RCC 7860 (cell line): ENCODE measurements at places on chromosomes 11 and 22.

DNA sequence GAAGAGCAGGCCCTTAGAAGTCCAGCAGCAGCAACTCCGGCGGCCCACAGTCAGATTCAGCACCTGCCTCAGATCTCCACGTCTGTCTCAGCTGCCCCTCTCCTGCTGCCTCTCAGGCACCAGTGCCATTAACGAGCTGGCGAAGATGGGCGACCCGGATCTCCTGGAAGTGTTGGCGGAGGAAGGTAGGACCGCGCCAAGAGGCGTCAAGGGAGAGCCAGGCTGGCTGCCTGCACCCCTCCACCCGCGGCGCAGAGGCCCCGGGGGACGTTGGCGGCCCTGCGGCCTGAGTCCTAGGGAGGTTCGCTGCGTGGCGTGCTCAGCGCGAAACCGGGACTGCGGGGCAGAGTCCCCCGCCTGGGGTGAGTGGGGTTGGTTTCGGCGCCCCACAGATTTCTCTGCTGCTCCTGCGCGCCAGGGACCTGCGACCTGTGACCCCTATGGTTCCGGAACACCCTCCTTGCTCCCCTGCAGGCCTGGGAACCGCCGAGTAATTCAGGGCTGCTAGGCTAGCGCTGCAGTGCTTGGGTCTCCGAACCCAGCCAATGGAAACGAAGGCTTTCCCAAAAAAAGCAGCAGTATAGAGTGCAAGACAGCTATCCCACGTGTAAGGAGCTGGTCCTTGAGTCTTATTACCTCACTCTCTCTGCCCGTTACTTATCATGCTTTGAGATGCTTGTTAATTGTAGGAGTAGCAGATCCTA lies 615 bp downstream of the ANO5 start:
- DNase-seq, result no peak

- DNase-seq, result no peak
Observed at GRCh38 chr22:24483976-24484545, 11.1 kb upstream of the UPB1 start.

- no peak for DNase-seq
Observed at GRCh38 chr22:24333301-24333700, 62.7 kb downstream of the SPECC1L start.

- DNase-seq, result no peak
Observed at GRCh38 chr11:117626576-117626975, 170.4 kb downstream of the DSCAML1 start.

DNA sequence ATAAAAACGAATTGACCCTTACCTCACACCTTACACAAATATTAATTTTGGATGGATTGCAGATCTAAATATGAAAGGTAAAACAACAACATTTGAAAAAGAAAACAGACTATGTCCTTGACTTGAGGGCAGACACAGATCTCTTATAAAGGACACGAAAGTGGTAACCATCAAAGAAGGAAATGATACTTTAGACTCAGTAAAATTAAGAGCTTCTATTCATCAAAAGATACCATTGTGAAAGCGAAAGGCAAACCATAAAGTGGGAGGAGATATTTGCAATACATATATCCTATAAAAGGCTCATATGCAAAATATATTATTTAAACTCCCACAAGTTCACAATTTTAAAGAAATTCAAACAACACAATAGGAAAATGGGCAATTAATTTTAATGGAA lies 5.0 kb downstream of the HEPACAM start:
- no peak for DNase-seq

DNA sequence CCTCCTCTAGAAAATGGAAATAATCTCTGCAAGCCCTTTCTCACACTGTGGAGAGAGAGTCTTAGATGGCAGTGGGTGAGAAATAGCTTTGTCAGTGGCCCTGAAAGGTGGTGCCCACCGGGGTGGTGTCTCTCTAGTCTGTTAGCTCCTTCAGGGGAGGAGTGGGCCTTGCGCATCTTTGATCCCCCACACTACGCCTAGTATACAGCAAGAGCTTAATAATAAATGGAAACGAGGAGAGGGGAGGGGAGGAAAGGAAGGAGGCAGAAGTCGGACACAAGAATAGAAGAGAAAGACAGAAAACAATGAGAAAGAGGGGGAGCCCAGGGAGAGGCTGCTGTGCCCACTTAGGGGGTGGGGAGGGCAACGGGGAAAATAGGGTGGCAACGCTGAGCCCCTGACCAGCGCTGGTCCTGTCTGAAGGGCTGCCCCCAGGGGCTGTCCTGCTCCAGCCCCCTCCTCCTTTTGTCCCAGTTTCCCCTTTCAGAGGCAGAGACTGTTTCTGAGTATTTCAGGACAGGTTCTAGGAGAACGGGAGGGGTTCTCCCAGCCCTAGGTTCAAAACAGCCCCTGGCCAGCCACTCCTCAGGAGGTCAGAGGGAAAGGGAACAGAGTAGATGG lies 1.2 kb downstream of the ARRB1 start:
- no peak for DNase-seq

GRCh38 chr11:95485115-95485900 lies 254.3 kb upstream of the SESN3 start:
- DNase-seq, result no peak

DNA sequence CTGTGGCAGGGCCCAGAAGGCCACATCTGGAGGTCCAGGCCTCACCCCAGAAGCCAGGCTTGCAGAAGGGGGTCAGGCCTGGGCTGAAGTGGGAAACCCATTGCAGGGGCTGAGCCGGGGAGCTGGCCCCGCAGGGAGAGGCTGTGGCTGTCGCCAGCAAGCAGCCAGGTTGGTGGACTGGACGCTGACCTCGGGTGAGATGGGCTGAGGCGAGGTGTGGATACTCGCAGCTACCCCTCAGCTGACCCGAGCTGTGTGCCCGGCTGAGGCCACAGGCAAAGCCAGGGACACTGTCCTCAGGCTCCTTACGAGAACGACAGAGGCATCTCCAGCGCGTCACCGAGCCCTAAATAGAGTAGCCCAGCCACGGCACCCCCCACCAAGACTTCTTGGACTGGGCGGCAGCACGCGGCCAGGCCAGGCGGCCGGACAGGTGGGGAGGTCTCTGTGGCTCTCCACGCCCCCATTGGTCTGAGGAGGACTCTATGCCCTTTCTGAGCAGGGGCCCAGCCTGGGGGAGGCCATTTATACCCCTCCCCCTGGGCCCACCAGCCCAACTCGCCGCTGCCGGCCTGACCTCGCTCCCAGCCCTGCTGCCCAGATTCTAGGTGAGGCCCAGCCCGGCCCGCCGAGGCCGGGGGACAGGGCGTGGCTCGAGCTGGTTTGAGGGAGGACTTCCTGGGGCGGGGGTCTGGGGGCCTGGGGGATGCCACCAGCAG lies at the start of gene TNNI2:
Gene TNNI2, plus strand, starts transcription at position 556 of the 719 bp plus-strand sequence. CDS start 716 bp downstream, outside the sequence.
- no peak for DNase-seq

GRCh38 chr11:118870396-118871343 lies 13.0 kb upstream of the CXCR5 start:
- no peak for DNase-seq
